ENCODE measurements at places on chromosomes 5 and 9.

DNA sequence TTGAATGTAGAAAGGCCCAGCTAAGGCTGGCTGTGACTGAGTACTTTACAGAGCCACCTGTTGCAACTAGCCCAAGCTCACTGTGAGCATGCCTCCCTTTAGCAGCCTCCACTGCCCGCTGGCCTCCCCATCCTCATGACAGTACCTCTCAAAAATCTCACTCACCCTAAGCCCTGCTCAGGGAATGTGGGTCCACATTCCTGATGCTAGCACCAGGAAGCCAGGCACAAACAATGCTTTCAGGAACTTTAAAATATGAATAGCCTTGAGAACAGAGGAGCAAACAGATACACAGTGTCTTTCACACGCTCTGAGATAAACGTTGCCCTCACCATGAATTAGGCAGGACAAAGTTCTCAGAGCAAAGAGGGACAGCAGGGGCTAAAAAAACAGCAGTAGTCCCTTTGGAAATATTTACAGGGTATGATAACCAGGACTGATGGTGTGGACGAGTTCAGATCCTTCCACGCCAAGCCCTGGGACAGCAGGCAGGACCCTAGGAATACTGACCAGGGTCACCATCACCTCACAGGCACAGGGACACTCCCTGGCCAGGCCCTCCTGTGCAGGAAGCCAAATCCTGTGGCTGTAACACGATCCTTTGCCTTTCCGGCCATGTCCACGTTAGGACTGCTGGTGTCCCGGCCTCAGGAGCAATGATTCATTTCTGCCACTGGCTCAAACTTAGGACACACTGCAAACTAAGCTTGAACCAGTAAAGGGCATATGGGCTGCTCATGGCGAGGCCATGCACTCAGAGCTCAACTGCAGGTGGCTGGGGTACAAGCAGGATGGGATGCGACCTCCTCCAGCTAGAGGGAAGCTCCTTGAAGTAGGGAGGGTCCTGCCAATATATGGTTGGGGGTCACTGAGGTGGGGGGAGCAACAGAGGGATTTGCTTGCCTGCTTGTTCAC lies 9.6 kb downstream of the ACSL6 start:
- DNase-seq, result no peak

GRCh38 chr9:96006961-96007360 lies 131.5 kb downstream of the ERCC6L2 start:
- DNase-seq, result no peak

- no peak for DNase-seq
Measured at GRCh38 chr9:9045072-9045471, 1245.5 kb upstream of the DMAC1 start.

DNA sequence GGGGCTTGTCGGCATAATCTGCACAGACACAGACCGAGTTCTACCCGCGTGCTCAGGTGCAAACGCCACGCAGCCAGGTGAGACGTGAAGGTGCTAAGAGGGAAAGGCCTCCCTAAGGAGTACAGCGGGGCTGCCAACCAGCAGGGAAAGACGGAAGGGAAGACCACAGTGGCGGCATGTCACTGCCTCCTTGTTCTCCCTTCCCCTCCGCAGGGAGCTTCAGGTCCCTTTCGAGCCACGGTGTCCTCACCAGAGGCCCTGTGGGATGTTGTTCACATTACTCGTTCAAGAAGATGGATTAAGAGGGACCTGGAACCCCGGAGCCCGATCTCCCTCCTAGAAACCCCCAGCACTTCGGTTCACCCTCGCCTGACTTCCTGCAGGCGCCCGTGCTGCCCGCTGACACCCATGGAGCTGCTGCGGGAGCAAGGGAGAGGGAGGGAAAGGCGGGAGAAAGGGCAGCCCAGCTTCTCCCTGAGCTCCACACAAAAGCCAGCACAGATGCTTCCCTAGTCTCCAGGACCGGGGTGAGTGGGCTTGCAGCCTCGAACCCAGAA lies 686 bp downstream of the BRD9 start:
- no peak for DNase-seq

DNA sequence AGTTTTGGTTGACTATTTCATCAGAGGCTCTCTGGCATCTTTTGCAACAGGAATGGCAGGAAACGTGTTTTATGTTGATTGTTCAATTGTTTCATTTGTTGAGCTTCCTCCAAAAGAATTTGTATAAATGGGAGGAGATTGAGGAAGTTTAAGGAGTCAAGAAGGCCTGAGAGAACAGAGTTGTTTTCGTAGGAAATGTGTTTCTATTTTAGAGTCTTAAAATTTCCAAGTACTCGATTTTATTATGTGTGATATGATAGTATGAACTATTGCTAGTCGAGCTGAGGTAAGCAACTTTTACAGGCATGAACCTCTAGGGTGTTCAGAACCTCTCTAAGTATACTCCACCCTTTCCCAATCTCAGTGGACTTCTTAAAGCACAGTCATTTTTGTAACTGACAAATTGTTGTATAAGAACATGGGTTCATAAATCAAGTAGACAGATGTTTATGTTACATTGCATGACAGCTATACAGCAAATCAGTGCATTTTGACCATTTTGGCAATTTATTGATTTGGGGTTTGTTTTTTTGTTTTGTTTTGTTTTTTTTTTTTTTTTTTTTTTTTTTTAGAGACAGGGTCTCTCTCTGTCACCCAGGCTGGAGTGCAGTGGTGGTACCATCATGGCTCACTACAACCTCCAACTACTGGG lies 47.4 kb downstream of the POLK start:
- DNase-seq, result no peak

DNA sequence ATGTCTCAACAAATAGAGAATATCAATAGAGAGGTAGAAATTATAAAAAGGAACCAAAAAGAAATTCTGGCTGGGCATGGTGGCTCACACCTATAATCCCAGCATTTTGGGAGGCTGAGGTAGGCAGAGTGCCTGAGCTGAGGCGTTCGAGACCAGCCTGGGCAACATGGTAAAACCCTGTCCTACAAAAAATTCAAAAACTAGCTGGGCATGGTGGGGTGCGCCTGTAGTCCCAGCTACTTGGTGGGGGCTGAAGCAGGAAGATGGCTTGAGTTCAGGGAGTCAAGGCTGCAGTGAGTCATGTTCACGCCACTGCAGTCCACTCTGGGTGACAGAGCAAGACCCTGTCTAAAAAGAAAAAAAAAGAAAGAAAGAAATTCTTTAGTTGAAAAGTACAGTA lies 24.9 kb downstream of the IPPK start:
- no peak for DNase-seq

DNA sequence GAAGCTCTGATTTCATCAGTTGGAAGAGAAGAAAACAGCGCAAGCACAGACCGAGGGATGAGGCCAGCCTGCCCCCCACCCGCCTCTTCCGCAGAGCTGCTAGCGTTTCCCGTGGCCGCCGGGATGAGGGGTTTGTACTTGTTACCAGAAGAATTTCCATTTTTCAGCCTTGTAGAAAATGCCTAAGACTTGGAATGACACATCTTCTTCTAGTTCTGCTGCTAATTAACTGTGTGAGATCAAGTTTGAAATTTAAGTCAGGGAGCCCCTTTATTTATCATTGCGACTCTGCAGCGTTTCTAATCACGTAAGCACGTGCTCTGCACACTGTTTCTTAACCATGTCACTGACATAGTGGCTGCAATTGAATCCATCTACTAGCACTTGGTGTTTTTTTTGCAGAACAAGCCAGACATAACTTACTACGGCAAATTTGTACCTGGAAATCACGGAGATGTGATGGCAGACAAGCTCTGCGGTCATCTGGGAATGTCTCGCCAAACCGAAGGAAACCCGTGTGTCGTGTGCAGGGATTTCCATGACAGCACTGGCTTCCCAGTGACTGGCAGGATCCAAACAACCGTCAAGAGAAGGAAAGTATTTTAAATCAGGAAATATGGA lies 41.8 kb upstream of the ROR2 start:
- no peak for DNase-seq

DNA sequence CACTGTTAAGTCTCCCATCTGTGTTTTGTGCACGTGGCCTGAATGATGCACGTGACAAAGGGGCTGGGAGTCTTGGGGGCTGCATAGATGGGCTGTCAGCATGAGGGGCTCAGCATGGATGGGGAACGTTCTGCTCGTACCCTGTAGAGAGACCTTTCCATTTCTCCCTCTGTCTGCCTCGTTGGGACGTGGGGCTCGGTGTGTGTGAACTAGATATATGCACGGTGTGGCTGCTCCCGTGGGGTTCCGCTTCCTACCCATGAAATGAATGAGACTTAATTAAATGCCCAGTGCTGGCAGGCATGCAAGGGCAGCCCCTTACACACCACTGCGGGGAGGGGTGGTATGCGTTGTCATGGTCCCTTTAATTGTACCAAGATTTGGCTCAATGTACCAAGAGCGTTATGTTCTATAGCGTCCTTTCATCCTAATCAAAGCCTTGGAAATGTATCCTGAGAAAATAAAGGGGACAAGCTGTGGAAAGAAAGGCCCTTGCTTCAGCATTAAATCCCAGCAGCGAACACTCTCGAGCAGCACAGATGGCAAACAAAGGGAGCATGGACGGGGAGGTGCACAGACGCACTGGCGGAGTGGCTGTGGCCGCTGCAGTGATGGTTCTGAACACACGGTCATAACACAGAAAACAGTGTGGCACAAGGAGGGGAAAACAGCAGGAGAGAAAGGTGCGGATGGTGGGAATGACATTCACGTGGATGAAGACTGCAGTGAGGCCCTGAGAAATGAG lies 66.8 kb downstream of the RASGEF1C start:
- no peak for DNase-seq

- DNase-seq, result no peak
Measured at GRCh38 chr5:113058706-113059226, 82.2 kb downstream of the DCP2 start.

DNA sequence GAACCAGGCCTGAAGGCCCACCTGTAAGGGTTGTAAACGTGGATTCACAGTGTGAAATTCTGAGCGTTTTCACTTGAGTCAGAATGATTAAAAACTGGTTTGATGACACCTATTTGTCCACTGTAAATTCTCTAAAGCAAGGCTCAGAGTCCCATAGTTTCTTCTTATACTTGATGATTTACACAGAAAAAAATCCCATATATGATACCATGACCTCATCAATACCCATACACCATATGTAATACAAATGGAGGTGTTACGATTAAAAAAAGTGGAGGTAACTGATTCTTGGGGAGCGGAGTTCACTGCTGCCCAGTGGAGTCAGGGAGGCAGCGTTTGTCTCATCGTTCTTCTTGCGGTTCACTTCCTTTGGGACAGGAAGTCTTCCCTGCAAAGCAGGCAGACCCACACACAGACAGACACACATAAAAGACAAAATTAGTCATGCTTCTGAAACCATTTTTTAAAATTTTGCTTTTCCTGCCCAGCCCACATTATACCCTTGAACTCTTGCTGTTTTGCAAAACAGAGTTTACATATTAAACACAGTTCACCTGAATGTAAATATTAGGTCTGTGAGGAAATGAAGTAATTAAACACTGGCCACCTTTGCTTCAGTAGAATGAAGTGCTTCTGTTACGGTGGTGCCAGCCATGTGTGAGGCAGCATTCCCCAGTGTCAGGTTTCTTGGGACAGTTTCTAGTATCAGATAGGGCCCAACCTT lies 26.2 kb downstream of the NREP start:
- no peak for DNase-seq

- no peak for DNase-seq
Measured at GRCh38 chr5:37722236-37723161, 117.3 kb downstream of the GDNF start.

DNA sequence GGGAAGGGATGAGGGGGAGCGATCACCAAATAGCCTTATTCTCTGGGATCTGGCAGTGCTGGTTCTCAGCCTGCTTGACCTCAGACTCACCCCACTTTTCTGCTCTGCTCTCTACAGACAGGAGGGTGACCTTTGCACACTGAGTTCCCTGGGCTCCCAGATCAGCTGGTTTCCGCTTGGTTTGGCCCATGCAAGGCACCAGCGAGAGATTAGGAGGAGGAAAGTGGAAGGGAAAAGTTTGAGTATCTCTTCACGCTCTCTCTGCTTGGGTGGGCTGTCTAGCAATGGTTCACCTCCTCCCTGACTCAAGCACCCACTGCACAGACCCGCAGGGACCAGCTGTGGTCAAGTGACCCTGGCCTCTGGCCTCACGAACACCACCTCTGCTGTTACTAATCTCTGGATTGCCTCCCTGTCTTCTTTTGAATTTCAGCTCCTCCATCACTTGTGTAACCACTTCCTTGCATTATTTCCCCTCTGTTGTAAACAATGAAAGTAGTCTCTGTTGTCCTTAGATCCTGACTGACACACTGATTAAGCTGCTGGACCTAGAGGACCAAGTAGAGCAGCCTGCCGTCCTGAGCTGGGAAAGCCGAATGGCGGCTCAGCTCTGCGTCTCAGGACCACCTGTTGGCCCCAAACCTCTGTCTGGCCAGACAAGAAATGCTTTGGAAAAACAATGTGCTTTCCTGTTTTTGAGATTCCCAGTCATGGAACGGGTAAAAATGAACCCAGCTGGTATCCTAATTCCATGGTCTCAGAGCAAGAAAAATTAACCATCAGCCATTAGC lies 186.6 kb downstream of the CRB2 start:
- DNase-seq, result no peak

DNA sequence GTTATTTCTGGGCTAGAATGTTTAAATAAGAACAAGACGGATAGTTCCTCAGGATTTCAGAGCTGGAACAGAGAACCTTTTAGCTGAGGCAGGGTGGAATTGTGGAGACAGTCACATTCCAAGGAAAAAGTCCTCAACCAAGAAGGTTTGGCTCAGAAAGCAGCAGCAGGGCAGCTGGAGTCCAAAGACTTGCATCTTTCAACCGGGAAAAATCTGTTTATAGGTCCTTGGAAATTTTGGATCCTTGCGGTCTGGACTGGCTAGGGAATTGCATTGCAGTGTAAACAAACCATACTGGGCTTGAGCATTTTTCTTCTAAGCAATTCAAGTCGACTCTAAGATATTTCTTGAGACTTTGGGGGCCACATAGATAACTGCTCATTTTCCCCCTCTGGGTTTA lies 40.8 kb upstream of the HMHB1 start:
- DNase-seq, result no peak

DNA sequence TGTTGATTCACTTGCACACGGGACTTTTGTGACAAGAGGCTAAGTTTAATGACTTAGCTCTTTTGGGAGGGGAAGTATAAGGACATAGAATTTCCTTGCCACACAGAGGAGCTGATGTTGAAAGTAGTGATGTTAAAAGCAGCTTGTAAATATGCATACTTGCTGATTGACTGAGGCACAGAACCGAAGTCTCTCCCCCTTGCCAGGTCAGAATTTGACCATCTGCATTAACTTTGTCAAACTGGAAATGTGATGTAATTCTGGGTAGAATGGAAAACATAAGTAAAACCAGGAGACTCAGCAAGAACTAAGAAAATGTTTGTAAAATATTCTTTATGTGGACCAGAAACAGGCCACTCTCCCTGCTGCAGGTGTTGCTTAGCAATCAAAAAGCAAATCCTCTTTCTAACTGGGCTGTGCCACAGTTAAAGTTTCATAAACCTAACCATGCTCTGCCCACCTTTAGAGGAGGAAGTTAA lies 284.2 kb downstream of the NR3C1 start:
- DNase-seq, result no peak

- no peak for DNase-seq
Measured at GRCh38 chr5:142720641-142721271, 34.9 kb upstream of the FGF1 start.

DNA sequence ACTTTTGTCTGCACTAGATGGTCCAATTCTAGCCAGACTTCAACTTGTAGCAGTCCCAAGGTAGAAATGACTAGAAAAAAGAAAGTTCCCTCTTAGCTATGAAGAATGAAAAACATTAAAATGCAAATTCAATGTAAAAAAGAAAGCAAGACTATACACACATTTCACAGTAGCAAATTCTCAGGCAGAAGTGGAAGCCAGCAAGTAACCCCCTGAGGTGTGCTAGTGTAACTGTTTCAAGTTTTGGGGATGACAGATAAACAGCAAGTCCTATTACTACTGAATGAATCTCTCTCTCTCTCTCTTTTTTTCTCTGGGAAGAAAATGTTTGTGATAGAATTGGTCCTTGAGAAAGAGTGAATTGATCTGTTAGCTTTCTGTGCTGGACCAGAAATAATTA lies 185.6 kb downstream of the EFNA5 start:
- no peak for DNase-seq

Measured in activated effector memory CD4-positive, alpha-beta T cell treated with Interleukin-2 at 50 U/mL for 16 hours (primary cell).